Activated T-helper 17 cell treated with anti-CD3 and anti-CD28 coated beads, Interleukin-2, amount 50 U/mL, for 72 hours (primary cell): ENCODE measurements at places on chromosomes 2 and 18. TPM values are rescaled to one million over a fixed set of nuclear protein-coding genes. Genes with fewer than 3 reads are reported as not detected.

The PAX8 gene
- total RNA-seq: 0.86 TPM

The SH2D6 gene
- 1.3 TPM for total RNA-seq

The MEP1B gene
- 0.11 TPM for total RNA-seq

The CXCR4 gene
- 330 TPM for total RNA-seq
